Activated CD8-positive, alpha-beta memory T cell treated with anti-CD3 and anti-CD28 coated beads for 4 hours (primary cell): ENCODE measurements at places on chromosomes 7 and 10.

GRCh38 chr10:4780782-4781181 is 45.2 kb upstream of the AKR1E2 start:
- DNase-seq, result no peak

DNA sequence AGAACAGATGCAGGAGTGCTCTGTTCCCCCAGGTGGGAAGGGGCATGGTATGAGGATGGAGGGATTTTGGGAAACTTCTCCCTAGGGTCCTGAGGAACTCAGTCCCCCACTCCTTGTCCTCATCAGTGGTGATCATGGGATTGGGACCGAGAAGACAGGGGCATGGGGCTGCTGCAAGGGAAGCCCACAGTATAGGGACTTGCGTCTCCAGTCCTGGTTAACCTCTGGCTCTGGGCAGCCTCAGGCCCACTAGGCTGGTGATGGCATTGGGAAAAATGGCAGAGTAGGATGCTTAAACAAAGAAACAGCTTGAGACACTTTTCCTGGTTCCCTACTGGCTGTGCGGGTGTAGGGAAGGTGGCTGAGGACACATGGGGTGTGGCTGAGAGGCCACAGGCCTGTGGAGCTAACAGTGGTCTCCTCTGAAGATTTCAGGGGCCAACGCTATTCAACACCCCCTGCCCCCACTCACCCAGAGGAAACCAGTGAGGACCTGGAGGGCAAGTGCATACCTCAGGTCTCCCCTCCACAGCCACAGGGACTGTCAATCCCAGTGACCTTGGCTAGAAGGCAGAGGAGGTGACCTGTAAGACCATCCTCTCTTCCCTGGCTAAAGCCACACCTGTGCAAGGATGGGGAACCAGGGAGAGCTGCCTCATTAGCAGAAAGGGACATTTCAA is 261.3 kb downstream of the CCSER2 start:
- DNase-seq, result no peak

DNA sequence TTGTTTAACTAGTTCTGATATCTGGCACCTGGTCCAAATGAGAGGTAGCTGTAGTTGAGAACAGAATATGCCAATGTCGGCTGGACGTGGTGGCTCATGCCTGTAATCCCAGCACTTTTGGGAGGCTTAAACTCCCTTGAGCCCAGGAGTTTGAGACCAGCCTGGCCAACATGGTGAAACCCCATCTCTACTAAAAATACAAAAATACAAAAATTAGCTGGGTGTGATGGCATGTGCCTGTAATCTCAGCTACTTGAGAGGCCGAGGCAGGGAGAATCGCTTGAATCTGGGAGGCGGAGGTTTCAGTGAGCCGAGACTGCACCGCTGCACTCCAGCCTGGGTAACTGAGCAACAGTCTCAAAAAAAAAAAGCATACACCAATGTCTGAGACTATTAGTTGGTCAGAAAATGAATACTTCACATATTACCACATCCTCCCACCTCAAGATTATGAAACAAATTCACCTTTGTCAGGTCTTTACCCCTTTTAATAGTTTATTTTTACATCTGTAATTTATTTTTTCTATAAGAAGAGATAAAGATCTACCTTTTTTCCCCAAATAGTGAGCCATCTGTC is 38.8 kb downstream of the EPC1 start:
- DNase-seq, result no peak

DNA sequence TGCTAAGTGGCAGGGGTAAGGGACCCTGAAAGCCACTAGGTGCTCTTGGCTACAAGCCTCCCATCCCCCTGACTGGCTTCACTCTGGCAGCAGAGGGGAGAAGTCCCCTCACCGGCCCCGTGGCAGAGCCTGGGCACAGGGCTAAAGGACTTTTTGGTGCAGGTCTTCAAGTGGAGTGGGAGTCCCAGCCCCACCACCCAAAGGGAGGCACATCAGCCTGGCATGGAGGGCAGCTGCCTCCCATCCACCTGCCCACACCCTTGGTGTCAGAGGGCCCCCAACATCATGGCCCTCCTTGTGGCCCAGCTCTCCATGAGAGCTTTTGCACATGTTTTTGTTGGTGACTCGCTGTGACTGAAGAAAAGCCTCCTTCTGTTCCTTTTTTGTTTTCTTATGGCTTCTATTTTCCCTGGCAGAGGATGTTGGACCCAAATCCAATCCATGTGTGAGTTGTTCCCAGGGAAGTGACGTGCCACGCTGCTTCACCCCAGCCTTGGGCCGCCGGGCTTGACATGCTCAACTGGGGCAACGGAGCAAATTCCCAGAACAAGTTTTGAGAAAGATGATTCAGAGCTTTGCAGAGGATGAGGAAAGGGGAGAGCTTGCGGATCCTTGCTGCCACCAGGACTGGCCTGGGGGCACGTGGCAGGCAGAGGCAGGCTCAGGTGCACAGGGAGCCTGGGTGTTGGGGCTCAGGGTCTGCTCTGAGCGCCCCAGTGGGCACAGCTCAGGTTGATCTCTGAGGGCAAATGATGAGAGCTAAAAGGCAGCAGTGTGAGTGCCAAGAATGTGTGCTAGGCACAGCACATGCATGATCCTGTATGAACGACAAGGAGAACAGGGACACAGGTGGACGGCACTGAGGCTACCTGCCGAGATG is 1.9 kb upstream of the AEBP1 start:
- DNase-seq, result no peak

- DNase-seq, result no peak
These were observed 35.0 kb upstream of the MET start for GRCh38 chr7:116636997-116637396.

DNA sequence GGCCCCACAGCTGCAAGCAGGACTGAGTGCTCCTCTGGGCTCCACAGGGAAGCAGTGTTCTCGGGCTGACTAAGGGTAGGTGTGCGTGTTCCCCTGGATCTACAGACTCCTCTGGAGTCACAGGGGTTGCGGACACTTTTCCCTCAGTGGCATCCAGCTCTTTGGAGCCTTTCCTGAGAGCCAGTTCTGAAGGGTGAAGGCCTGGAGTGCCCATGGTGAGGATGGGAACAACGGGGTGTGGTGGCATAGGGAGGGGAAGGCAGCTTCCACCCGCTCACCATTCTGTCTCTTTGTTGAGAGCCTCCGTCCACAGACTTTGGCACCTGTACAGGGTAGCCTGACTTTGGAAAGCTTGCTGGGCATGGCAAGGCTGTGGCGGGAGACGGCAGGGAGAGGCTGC is 104.1 kb upstream of the PCBD1 start:
- no peak for DNase-seq

GRCh38 chr10:110794808-110795207 is 76.9 kb upstream of the PDCD4 start:
- no peak for DNase-seq

DNA sequence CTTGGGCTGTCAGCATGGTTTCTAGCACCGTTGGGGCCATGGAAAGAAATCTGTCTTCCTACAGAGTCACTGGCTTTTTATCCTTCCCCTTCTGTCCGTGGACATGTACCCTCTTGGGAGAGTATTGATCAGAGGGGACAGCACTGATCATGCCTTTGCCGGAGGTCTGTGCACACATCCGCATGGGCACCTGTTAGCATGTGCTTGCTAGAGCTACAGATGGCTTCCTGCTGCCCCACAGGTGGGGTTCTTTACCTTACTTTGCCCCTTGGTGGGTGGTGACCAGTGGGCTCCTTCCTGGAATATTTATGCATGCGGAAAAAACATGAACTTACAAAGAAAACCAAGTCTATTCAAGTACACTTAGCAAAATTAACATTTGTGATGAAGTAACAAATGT is 24.9 kb downstream of the RPS24 start:
- DNase-seq, result no peak

- no peak for DNase-seq
These were observed 6.6 kb upstream of the RELN start for GRCh38 chr7:103996017-103996551.

GRCh38 chr10:35420827-35421552 is 84.7 kb downstream of the CCNY start:
- no peak for DNase-seq

DNA sequence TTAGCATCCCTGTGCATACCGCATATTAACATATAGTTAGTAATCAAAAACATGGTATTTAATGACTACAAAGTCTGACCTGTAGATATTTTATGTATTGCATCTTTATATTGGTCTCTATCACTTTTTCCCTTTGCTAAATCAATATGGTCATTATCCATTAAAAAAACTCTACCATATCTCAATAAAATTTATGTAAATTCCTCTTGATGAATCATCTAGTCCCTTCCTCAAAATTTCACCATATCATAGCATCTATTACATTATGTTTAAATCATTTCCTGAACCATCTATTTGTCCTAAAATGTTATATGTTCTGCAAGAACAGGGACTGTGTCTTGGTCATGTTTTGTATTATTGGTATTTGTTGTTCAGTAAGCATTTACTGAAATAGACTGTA is 7.7 kb upstream of the ING3 start:
- no peak for DNase-seq

DNA sequence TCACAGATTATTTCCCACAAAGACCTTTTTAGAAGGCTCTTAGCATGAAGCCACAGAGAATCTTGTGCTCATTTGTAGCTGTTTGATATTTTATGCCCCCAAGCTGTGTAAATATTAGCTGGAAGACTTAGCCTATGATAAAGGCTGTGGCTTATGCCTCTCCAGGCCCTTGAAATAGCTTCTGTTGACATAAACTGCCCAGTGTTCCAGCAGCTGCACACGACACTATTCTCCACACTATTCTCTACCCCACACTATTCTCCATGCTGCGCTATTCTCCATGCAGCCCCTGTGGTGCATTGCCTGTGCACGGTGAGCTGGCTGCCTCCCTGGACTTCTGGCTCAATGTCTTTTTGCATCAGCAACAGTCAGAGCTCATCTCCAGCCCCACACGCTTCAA is 13.1 kb downstream of the DDC start:
- no peak for DNase-seq

DNA sequence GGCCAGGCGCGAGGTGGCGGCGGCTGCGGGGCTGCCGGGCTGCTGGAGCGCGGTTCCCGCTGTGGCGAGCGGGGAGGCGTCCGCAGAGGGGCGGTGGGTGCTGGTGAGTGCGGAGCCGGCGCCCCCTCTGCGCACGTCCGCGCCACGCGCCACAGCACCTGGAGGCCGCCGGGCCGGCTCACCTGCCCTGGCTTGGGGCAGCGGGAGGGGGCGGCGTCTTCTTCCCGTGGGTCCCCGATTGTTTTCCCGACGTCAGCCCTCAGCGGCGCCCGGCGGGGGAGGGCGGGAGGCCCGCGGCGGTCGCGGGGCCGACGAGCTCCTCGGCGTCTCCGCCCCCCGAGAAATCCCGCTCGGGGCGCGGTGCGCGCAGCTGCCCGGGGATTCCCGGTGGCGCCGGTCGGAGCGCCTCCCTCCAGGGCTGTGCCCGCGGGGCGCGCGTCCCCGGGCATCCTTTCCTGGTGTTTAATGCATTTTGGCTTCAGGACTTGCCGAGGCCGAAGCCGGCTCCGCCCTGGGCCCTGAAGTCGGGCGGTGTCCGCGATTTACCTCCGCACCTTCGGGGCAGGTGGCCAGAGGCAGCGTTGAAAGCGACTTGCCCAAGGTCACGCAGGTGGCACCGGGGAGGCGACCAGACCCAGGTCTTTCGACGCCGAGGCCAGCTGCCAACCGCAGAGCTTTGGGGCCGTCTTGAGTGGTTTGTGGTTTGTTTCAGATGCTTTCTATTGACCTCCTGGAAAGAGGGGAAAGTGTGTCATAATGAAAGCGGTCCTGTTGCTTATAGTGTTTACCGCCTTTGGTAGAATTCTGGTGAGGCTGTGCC is 561 bp downstream of the PLEKHA1 start:
- DNase-seq, result peak; percentile 35

- DNase-seq, result no peak
These were observed 100.4 kb upstream of the SEMA3A start for GRCh38 chr7:84294847-84295455.

DNA sequence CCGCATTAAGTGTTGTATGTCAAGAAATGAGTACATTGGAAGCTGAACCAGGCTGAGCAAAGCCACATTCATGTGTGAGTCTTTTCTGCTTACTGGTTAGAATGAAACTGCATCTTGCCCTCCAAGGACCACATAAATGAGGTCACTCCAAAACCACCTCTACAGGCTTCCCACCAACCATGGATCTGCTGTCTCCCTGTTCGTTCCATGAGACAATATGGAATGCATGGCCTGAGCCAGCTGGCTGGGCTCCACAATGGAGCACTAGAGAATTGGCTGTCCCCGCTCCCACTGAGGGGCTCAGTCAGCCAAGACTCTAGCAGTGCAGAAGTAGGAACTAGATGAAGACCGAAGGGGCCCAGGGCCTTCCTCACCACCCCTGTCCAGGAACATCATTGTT is 120.8 kb downstream of the TNS3 start:
- no peak for DNase-seq

DNA sequence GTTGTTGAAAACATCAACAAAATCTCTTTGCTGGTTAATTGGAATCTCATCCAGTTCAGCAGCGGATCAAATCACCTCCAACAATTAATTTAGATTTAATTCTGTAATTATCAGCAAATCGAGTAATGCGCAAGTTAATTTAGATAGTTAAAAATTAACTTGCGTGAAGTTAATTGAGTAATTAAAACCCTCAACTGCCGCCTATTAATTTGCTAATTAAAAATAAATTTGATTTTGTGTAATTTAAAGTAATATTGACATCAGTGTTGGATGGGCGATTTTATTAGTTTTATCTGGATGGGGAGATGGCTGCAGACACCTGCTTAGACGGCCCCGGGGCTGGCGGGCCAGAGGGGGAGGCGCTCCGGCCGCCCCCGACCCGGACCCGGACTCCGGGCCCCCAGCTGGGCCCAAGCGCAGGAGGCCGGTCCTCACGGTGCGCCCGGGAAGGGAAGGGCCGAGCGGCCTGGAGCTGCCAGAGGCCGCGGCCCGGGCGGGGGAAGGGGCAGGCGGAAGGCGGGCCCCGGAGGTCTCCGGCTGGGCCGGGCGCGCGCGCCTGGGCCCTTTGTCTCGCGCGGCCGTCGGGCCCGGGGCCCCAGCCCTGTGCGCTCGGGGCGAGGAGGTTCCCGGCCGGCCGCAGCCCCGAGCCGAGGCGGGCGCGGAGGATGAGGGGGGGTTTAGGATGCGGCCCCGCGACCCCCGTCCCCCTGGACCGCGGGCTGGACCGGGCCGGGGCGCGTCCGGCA is 3.3 kb upstream of the UNCX start:
- no peak for DNase-seq

DNA sequence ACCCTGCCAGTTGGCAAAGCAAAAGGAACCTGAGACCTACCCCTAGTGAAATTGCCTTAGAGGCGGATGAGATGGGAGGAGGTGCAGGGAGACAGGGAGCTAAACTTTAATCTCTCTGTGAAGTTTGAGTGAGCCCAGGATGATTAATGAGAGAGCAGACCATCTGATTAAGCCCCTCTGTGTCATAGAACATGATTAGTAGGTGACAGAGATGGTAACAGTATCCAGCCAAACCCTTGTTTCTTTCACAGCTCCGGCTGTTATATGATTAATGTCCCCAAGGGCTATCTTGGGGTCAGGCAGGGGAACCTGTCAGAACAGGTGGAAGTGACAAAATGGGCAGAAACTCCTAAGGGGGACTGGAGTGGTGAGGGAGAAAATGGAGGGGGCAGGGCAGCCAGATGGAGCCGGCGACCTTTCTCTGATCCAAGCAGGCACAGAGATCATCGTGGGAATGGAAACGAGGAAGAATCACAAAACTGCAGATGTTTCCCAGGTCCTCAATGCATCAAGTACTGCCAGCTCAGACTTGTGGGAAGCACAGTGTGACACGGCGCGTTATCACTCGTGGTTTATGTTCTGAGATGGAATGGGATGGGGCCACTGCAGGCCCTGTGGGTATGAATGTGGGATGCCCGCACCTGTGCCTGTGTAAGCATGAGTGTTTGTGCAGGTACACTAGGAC is 684.2 kb downstream of the LRMDA start:
- DNase-seq, result no peak
